A549 treated with GW870086 at 1 μM for 4 hours (cell line): ENCODE measurements at places on chromosomes 1 and 21. TPM values are rescaled to one million over a fixed set of nuclear protein-coding genes. Genes with fewer than 3 reads are reported as not detected.

The ATAD3C gene
- not detected in 5 replicates for total RNA-seq

The PLA2G2D gene
- not detected in 5 replicates for total RNA-seq

The LORICRIN gene
- total RNA-seq = not detected in 5 replicates

The SLC9A1 gene
- total RNA-seq = 16.1 to 19.6 TPM (median 17.4 TPM) in 5 replicates

The NUDC gene
- total RNA-seq = 117 to 146 TPM (median 128 TPM) in 5 replicates

The CD1D gene
- total RNA-seq = 0.10 TPM in 1 of 5 replicates, not detected in the others

The WNT2B gene
- 0.10 to 0.39 TPM (median 0.17 TPM) in 5 replicates for total RNA-seq

The ZBED6 gene
- 1.2 to 5.1 TPM (median 2.9 TPM) in 5 replicates for total RNA-seq

The BARHL2 gene
- total RNA-seq = not detected in 5 replicates

The RAB3B gene
- 4.8 to 8.5 TPM (median 6.8 TPM) in 5 replicates for total RNA-seq

The IER5 gene
- 27.1 to 42.5 TPM (median 40.8 TPM) in 5 replicates for total RNA-seq

The TTLL10 gene
- total RNA-seq = not detected in 5 replicates

The PRDM16 gene
- total RNA-seq = 0.09 to 0.40 TPM (median 0.17 TPM) in 5 replicates

The PEX14 gene
- total RNA-seq = 12.8 to 15.5 TPM (median 14.6 TPM) in 5 replicates

The GPR89B gene
- 3.7 to 7.5 TPM (median 4.7 TPM) in 5 replicates for total RNA-seq

The CYP2J2 gene
- 0.08 TPM in 1 of 5 replicates, not detected in the others for total RNA-seq

The CYB5RL gene
- 2.4 to 3.3 TPM (median 3.1 TPM) in 5 replicates for total RNA-seq

The GSTM1 gene
- total RNA-seq = not detected in 5 replicates

The CFAP74 gene
- total RNA-seq = 0.05 TPM in 1 of 5 replicates, not detected in the others

The SLC45A1 gene
- 5.2 to 7.2 TPM (median 7.0 TPM) in 5 replicates for total RNA-seq

The PRSS38 gene
- total RNA-seq = not detected in 5 replicates
